Inflammatory macrophage treated with lipopolysaccharide for 1 hour (primary cell): ENCODE measurements at places on chromosomes 6 and 20.

DNA sequence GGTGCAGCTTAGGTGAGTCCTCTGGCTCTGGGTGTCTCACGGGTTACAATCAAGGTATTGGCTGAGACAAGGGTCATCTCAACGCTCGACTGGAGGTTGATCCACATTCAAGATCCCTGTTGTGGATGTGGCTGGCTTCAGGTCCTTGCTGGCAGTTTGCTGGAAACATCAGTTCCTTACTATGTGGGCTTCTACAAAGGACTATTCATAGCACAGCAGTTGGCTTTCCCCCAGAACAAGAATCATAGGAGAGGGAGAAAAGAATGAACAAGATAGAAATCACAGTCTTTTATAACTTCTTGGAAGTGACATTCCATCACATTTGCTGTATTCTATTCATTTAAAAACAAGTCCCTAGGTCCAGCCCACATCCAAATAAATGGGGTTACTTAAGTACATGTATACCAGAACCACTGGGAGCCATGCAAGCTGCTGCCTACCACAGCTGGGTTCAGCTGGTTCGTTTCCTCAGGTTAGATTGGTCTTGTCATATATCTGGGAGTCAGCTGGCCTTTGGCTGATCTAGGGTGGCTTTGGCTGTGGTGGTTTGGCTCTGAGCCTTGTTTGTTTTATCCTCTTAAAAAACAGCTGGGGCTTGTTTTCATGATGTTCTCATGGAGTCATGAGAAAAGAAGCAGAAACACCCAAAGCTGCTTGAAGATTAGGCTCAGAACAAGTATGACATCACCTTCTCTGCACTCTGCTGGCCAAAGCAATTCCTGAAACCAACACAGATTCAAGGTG lies 433.2 kb upstream of the SPTLC3 start:
- DNase-seq, result no peak

- DNase-seq, result no peak
Measured at GRCh38 chr20:11585752-11586352, 331.8 kb upstream of the BTBD3 start.

GRCh38 chr6:16766043-16766536 lies 4.8 kb upstream of the ATXN1 start:
- DNase-seq, result peak; percentile 76

DNA sequence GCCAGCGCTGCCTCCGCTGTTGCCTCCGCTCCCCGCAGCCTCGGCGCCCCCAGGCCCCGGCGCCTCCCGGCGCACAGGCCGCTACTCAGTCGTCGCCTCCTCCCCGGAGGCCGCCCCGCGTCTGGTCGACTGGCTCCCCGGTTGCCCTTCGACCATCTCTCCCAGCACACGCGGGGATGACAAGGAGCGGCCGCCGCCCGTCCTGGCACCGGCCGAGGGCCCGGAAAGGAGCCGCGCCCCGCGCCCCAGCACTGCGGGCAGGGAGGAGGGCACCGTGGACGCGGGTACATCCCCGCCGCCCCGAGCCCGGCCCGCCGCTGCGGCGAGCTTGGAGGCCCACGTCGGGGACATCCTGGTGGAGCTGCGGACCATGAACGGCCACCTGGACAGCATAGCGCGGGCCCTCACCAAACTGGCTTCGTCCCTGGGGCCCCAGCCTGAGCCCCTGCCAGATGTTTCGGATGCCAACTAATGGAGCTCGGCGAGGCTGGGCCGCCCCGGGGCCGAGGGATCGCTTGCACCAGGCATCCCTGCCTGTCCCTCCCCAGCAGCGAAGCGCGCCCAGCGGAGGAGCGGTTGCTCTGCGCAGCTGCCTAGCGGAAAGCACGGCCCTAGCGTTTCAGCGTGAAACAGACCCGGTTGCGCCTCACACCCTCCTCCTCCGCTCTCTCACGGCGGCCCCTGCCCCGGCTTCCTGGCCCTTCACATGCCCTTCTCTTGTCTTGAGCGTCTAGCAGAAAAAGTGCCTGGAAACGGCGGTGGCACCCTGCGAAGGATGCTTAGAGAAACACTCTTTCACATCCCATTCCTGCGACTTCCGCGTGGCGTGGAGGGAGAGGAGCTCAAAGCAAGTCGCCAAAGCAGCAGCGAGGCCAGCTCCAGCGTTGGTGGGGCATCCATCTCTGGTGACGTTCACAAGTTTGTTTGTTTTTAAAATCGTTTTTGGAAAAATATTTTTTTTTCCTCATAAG lies 285.8 kb upstream of the SUPT3H start:
- no peak for DNase-seq

DNA sequence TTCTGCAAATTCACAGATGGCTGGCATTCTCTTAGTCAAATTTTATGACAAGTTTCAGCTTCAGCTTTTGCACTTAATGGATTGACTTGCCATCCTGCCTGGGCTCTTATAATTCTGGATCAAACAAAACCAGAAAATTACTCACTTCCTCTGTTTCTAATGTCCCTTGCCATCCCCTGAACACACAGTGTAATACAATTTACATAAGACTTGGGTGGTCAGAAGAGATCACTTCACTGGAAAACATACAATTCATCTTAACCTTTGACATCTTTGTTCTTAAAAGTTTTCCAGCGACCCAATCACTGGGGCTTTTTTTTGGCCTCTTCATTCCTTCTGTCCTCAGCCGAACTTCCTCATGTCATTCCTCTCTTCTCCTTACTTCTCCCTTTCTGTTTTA lies 199.0 kb downstream of the ARHGAP18 start:
- DNase-seq, result peak; percentile 25

DNA sequence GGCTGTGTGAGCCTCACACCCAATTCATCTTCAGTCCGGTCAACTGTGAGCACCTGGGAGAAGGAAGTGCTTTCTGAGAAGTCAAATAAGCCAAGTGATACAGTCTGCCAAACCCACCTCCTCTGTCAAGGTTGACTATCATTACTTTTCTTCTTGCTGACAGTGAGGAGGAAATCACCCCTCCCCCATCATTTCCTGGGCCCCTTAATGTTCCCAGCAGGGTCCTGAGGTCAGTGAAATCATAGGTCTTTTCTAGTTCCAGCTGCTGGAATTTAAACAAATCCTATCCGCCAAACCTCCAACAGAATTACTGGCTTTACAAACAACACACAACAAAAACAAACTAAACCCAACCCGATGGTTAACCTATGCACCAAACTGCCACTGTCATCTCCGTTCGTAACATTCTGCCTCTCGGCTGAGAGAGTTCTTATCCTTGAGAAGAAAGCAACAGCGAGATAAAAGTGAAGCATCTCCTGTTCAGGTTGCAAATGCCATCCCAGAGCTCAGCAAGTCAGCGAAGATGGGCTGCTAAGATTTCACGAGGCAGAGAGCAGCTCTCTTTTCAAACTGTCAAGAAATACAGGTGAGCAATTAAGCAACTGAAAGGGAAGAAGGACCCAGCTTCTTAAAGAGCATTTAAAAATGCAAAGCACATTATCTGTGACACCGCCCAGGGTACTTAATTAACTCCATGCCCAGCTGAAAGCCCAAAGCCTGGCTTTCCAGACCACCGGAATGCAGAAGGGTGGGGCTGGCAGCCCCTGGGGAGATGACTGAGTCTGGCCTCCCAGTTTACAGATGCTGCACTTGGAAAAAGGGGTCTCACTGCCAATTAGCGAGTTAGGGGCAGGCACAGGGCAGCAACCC lies 24.7 kb downstream of the GFOD1 start:
- DNase-seq, result no peak

DNA sequence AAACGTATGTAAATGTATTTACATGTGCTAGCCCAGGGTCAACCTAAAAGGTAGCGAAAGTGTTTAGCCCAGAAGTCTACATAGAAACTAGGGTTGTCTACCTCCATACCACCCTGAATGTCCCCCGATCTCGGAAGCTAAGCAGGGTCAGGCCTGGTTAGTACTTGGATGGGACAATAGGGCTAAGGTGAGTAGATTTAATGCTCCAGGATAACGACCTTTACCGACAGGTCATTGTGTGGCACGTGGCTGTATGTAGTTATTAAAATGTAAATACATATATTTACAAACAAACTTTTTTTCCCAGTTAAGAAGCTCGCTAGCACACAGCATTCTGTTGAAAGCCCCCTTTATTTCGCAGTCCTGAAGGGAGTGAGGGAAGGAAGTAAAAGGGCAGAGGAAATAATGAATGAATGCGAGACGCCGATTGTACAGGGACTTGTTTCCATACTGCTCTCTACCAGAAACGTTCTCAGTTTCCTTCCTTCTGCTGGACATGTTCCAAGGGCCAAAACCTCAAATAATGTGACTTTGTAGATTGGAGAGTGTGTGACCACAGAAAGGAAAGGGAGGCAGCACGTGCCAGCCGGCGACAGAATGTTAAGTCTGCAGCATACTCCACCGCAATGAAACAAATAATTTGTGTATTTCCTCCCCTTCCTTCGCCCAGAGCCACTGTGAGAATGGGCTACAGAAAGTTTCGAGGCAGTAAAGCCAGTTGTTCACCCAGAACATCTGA lies 612 bp downstream of the ADAT2 start:
- peak; percentile 7 for DNase-seq

DNA sequence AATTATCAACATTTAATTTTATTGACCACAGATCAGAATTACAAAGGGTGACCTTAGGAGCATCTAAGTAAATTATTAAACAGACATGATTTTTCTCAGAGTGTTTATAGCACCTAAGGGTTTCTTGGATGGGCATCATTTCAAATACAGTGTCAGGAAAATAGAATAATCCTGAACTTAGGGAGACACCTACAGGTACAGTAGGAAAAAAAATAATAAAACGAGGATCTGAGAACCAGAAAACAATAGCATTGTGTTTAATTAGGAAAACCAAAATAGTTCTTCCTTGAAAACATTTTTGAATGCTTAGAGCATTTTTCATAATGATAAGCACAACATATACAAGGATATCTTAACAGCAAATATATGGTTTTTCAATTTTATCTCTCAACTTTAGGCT lies 39.2 kb downstream of the MMUT start:
- DNase-seq, result no peak

GRCh38 chr6:1538369-1538768 lies 71.3 kb upstream of the FOXC1 start:
- DNase-seq, result no peak

DNA sequence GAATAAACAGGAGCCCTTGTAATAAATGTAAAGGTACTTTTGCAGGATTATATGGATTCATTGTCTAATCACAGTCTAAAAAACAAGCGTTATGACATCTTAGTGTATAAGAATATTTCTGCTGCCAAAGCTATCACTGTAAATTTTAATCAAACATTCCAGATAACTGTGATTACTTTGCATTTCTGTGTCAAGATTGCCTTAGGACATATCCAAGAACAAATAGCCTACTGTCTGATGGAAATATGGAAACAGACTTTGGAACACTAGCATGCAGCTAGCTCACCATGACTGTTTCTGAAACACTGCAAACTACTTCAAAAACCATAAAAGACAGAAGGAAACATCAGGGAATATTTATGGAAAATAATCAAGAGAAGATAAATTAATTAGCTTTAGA lies 248.7 kb upstream of the ASCC3 start:
- DNase-seq, result no peak

DNA sequence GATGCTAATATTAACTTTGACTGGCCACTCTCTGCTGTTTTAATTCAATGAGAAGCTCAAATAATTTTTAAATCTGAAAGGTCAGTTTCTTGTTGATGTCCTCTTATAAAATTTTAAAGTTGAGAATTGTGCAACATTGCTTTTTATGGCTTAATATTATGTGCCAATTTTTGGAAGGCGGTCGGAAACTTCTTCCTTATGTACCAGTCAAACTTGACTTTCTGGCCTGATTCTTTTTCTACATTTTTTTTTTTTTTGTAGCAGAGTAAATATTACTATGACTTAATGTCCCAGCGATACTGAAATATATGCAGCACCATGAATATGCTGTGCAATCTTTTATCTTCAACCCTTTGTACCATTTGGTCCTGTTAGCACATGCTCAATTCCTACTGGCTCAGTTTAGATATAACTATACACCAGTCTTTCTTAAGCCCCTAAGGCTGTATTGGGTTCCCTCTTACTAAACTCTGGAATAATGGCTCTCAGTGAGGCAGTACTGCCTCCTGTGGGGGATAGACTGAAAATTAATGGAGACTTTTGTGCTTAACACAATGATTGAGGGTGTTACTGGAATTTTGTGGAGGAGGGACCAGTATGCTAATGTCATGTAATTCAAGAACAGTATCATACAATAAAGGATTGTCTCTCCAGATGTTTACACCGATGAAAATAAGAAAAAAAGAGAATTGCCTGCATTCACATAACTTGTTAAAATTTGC lies 156.4 kb upstream of the SYNCRIP start:
- DNase-seq, result no peak

- peak; percentile 22 for DNase-seq
Measured at GRCh38 chr6:90098001-90098531, 198.6 kb downstream of the BACH2 start.
